ENCODE measurements at places on chromosomes 2 and 18. TPM values are rescaled to one million over a fixed set of nuclear protein-coding genes. Genes with fewer than 3 reads are reported as not detected.

The CNGA3 gene
- total RNA-seq: not detected

The GNLY gene
- 8.0 TPM for total RNA-seq

- no peaks in the 10 kb centered on the region for H3K27me3 ChIP-seq
- peaks cover 5% of the 10 kb centered on the region for H3K36me3 ChIP-seq
- H3K27ac ChIP-seq: no peak overlapping the region
- no peak for DNase-seq
- no peaks in the 10 kb centered on the region for H3K4me1 ChIP-seq
Measured at GRCh38 chr18:61882296-61883004, 10.4 kb downstream of the RNF152 start.

DNA sequence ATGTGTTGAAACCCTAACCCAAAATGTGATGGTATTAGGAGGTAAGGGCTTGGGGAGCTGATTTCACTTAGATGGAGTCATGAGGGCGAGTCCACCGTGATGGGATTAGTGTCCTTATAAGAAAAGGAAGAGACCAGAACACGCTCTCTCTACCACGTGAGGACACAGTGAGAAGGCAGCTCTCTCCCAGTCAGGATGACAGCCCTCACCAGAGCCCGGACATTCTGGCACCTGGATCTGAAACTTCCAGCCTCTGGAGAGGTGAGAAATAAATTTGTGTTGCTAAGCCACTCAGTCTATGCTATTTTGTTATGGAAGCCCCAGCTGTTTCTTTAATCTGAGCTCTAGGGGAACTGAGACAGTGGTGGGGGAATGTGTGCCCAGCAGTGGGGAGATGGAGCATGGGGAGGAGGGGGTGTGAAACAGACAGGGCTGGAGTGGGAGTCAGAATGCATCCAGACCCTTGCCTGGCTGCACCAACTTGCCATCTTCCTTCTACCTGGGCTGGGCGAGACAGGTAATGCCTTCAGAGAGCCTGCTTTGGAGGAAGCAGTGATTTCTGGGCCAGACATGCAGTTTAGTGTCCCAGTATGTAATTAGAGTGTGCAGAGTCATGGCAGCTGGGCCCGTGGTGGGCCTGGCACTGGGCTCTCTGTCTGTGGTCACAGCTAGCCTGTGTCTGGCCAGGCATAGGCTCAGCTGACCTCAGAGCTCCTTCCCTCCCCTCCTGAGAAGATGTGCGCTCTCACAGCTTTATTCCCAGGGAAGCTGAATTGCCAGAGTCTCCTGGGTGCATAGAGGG, 38.1 kb downstream of the RHOB start:
- no peak overlapping the region for H3K27ac ChIP-seq
- DNase-seq: no peak
- no peaks in the 10 kb centered on the region for H3K36me3 ChIP-seq
- no peak overlapping the region for H3K4me3 ChIP-seq
- H3K27me3 ChIP-seq: no peaks in the 10 kb centered on the region

DNA sequence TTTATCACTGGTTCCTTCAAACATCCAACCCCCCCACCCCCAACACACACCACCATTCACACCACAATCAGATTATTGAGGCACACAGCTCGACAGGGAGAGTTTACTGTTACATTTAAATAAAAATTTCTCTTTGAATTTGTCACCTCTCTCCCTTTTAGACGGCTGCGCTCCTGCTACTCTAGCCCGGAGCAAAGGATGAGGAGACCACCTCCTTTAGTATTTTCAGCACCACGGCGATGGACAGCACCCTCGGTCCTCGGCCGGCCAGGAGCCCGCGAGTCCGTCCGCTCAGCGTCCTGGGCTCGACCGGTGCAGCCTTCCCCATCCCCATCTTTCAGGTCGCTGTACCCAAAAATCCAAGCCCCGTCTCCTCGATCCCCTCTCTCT, 892 bp downstream of the CELF4 start:
- H3K4me1 ChIP-seq: no peaks in the 10 kb centered on the region
- no peaks in the 10 kb centered on the region for H3K27me3 ChIP-seq
- H3K27ac ChIP-seq: no peak overlapping the region
- H3K36me3 ChIP-seq: no peaks in the 10 kb centered on the region

GRCh38 chr2:67631483-67631882, 234.3 kb downstream of the ETAA1 start:
- H3K27ac ChIP-seq: no peak overlapping the region
- no peaks in the 10 kb centered on the region for H3K27me3 ChIP-seq
- H3K4me1 ChIP-seq: no peaks in the 10 kb centered on the region
- no peaks in the 10 kb centered on the region for H3K36me3 ChIP-seq
- no peak overlapping the region for H3K4me3 ChIP-seq
- DNase-seq: no peak

- no peaks in the 10 kb centered on the region for H3K36me3 ChIP-seq
- no peaks in the 10 kb centered on the region for H3K27me3 ChIP-seq
- no peaks in the 10 kb centered on the region for H3K4me1 ChIP-seq
- H3K4me3 ChIP-seq: no peak overlapping the region
Measured at GRCh38 chr2:1802469-1803216, 58.3 kb upstream of the PXDN start.

All from aorta (tissue), 5 donors.